WERI-Rb-1 (cell line): ENCODE measurements at places on chromosomes 13 and 19.

DNA sequence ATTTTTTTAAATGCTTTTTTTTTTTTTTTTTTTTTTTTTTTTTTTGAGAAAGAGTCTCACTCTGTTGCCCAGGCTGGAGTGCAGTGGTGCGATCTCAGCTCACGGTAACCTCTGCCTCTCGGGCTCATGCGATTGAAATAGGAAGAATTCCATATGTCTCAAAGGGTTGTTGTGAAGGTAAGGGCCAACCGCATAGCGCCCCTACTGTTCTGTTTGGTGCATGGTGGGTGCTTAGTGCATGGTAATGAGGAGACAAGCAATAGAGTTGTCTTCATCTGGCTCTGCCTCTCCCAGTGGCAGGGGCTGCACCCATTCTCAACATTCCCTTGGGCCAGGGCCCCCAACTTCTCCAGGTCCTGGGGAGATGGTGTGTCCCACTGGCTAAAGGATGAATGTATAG lies 68.7 kb downstream of the RASL11A start:
- DNase-seq: peak; percentile 91

- no peak for DNase-seq
Measured at GRCh38 chr13:98022210-98022609, 68.7 kb downstream of the IPO5 start.

GRCh38 chr19:10872546-10873107 lies 1.3 kb downstream of the CARM1 start:
- no peak for DNase-seq

GRCh38 chr19:51246164-51246552 lies 4.7 kb upstream of the SIGLECL1 start:
- no peak for DNase-seq

DNA sequence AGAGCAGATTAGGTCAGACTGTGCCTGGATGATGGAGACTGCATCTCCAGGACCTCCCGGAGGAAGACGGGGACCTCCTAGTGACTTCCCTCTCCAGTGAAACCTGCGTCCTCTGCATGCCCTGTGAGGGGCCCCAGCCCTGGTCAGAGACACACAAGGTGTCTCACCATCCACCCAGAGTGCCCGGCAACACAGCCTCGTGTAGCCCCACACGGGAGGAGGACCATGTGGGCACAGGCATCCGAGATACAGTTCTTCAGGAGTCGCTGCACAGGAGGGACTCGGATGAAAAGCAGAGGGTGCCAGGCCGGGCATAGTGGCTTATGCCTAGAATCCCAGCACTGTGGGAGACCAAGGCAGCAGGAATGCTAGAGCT lies 64.8 kb downstream of the PEPD start:
- DNase-seq: no peak
